ENCODE measurements at places on chromosomes 7 and 10. TPM values are rescaled to one million over a fixed set of nuclear protein-coding genes. Genes with fewer than 3 reads are reported as not detected.
A peak's percentile ranks its signal among the peaks of the same experiment; 100 is the strongest.

- peak; percentile 87 for DNase-seq
Measured at GRCh38 chr10:109987452-109988211, 20.2 kb upstream of the ADD3 start.

- DNase-seq, result no peak
Measured at GRCh38 chr10:101655570-101655969, 39.4 kb downstream of the FBXW4 start.

DNA sequence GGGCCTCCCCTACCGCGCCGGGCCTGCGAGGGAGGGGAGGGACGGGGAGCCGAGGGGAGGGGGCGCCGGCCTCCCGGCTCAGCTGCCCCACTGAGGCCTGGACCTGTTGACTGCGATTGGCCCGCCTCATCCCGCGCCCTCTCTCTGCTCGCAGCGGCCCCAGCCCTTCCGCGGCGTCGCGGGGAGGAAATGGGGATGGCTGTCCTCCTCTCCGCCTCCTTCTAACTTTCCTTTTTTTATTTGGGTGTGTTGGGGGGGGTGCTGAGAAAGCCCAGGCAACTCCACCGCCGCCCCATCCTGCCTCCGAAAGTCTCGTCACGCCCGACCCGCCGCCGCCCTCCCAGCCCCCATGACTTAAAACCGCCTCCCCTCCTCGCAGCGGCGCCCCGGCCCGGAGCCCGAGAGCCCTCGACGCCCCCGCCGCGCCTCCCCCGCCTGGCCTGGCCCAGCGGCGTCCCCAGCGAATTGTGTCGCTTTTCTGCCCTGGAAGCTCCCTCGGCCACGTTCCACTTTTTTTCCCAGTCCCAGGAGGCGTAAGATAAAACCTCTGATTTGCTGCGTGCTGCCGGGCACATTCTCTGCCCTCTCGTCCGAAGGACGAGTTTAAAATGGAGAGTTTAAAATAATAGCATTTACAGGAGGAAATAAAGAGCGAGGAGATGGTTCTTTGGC, 842 bp upstream of the SKIDA1 start:
- DNase-seq, result peak; percentile 51

- DNase-seq, result peak; percentile 99
Measured at GRCh38 chr7:84237533-84238173, 43.1 kb upstream of the SEMA3A start.

- DNase-seq, result no peak
Measured at GRCh38 chr7:128030263-128030653, 979 bp downstream of the LRRC4 start.

- DNase-seq, result no peak
Measured at GRCh38 chr7:138755842-138756590, 41.8 kb upstream of the TMEM213 start.

- peak; percentile 90 for DNase-seq
Measured at GRCh38 chr10:52818019-52818418, 45.4 kb upstream of the MBL2 start.

DNA sequence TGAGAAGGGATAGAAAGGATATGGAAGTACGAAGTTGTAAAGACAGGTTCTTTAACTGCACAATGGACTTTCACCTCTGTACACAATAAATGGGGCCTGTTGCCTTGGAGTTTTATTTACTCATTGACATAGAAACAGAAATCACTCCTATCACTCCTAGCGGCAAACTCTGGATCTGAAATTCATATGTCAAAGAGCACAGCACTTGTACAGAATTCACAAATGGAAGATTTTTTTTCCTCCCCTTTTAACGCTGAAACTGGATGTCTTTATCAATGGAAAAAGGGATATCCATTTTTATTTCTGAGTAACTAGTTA, 18.2 kb downstream of the NT5C3A start:
- DNase-seq, result peak; percentile 46

DNA sequence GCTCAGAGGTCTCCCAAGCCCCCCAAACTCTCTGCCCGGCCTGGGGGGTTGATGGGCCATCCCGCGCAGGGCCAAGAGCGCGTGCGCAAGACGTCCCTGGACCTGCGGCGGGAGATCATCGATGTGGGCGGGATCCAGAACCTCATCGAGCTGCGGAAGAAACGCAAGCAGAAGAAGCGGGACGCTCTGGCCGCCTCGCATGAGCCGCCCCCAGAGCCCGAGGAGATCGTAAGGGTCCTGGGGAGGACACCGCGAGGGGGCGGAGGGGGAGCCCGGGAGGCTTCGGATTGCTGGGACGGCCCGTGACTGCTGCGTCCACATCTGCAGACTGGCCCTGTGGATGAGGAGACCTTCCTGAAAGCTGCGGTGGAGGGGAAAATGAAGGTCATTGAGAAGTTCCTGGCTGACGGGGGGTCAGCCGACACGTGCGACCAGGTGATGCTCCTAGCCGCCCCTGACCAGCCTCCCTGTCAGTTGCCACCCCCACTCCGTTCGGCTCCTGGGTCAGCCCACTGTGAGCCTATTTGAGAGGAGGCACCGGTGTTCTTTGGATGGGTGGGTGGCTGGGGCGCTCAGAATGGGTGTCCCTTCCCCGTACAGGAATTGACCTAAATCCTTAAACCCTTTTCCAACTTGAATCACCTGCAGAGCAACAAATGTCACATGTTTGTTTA, 5.7 kb downstream of the ANKRD2 start:
- DNase-seq, result no peak

GRCh38 chr10:72483471-72483870, 128.8 kb upstream of the DNAJB12 start:
- peak; percentile 41 for DNase-seq

DNA sequence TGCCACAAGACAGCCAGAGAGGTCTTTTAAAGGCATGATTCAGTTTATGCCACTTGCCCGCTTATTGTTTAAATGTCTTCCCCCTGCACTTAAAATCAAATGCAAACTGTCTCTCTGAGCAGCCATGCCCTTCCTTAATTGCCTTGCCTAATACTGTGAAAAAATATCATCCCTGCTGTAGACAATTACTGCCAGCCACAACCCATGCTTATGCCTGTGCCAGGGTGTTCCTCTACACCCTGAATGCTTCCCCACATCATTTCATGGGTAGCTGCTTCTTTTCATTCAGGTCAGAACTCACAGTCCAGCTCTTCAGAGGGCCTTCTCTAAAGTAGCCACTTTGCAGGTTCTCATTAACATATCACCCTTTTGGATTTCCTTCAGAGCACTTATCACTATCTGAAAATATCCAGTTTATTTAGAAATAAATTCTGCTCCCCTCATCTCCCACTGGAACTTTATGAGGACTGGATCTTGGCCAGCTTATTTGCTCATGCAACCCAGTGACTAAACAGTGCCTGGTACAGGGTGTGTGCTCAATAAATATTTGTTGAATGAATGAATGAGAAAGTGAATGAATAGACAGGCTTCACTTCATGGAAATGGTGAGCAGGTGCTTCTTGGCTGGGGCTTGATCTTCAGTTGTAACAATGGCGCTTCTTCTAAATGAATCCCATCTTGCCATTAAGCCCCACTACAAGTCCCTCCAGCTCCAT, 162.4 kb upstream of the MDFIC start:
- DNase-seq, result peak; percentile 79

GRCh38 chr7:28018856-28019465, 161.6 kb downstream of the JAZF1 start:
- DNase-seq, result no peak

DNA sequence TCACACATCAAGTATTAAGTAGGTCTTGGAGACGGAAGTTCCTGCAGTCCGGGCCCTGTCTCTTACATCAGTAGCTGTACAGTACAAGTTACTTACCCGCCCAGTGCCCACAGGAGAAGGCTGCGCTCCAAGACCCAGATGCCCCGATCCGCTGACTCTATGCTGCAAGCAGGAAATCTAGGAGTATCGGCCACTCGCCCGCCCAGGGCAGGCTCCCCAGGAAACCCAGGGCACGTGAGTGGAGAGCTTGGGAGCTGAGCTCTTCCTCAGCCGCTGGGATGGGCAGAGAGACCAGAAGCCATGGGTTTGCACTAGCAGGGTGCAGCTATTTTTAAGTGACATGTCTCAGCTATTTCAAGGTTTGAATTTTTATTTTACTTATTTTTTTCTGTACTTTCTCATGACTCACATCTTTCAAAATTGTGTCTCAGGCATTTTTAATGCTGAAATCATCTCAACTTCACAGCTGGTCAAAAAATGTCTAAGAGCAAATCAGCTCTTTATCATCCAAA, 1.9 kb upstream of the GPER1 start:
- no peak for DNase-seq

DNA sequence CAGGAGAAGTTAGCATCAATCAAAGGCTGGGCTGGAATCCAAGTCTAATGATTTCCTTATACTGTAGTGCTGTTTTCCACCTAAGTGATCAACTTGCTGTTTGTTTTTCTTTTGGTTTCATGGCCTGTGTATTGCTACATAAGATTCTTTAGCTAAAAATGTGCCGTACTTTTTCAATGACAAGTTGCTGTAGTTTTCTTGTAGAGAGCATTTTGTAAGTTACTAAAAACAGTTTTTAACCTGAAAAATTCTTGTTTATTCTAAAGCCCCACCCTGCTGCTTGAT, 1.3 kb downstream of the HELLS start:
- peak; percentile 17 for DNase-seq

GRCh38 chr7:68321076-68321639, 1277.1 kb upstream of the AUTS2 start:
- DNase-seq, result peak; percentile 35

DNA sequence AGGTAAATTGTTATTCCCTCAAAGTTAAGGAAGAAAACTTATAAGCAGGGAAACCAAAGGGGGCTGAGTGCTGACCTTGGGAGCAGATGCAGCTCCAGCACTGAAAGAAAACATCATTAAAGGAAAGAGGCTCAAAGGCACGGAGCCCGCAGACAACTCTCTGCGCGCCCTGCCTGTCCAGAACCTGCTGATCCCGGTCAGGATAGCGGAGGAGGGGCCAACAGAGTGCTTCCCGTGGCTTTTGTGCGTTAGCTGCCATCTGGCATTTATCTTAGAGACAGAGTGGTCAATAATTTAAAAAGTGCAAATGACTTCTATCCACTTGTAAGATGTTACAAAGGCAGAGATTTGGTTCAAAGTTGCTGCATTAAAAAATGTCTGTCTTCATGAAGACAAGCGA, 162.1 kb downstream of the FANK1 start:
- no peak for DNase-seq

DNA sequence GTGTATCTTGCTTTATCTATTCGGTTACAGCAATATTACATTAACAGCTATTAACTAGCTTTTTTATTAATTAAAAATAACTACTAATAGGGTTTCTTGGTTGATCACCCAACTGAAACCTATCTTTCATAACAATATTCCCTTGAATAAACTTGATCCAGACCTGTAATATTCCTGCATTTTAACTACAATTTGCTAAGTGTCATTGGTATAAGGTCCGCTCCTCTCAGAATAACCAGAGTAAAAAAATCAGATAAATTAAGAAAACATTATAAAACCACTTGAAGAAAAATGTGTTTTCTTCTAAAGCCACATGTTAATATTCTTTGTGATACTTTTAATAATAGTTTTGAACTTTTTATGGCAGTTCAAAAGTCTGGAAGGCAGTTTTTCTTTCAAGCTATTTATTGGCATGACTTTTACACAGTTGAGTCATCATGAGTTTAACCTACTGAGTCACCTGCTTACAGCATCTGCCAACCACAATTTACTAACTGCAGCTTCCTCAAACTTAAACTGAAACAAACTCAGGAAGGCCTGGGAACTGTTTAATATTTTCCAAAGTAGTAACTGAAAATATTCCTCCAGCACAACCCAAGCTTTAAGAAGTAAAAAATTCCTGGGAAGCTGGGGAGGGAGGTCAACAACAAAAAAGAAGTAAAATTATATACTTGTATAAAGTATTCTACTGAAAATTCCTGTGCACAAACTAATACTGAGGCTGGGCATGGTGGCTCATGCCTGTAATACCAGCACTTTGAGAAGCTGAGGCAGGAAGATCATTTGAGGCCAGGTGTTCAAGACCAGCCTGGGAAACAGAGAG, 103.2 kb downstream of the NRBF2 start:
- peak; percentile 93 for DNase-seq

DNA sequence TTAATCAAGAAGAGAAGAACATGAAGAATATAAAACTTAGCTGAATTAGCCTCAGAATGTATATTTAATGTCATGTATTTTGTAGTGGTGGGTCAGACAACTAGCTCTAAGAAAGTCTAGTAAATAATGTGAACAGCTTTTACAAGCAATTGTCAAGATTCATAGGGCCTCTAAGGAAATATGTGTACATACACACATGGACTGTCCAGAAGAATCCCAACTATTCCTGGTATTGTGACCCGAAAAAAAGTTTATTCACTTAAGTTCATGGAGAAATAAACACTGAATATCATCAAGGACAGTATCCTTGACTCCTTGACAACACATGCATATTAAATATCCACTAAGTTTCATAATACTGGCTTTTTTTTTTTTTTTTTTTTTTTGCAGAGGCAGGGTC, 11.4 kb upstream of the TWIST1 start:
- no peak for DNase-seq

- peak; percentile 85 for DNase-seq
Measured at GRCh38 chr7:76302347-76303201, at the start of gene HSPB1. TSS of gene HSPB1 (plus strand) at chr7:76302673. CDS start at chr7:76302713, 40 bp downstream.

DNA sequence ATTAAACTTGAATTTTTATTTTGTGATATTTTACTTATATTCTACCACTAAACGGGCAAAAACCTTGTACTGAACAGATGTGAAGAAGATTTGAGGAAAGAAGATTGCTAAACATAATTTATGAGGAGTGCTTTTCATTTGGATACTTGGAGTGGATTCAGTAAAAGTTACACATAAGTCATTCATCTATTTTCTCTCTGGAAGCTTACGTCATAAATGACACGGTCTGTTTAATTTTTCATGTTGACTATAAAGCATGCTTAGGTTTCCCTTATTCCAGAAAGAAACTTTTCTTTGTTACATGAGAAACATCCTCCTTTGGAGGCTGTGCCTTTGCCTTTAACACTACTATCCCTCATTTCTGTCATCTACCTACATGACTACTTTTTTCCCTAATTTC, 53.9 kb downstream of the TFEC start:
- no peak for DNase-seq

GRCh38 chr7:157595086-157595855, 258.5 kb downstream of the DNAJB6 start:
- no peak for DNase-seq

DNA sequence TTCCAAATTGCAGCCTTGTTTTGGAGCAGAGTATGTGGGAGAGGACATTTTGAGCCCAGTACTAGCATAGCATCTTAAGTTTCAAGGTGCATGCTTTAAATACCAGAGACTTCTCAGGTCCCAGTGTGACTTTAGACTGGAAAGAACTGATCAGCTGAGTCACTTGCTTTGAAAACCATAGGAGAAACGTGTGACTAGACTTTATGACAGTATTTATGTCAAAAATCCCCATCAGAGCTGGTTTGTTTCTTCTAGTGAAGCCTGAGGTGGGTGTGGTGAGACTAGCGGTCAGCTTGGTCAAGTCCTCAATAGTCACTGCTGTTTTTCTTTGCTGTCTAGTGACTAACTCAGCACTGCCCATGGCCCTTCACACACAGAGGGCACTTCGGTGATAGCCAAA, 724.2 kb downstream of the GATA3 start:
- DNase-seq, result no peak

- no peak for DNase-seq
Measured at GRCh38 chr10:79403441-79404230, 41.8 kb downstream of the ZCCHC24 start.

- no peak for DNase-seq
Measured at GRCh38 chr10:114357515-114357996, 46.7 kb downstream of the AFAP1L2 start.

- DNase-seq, result peak; percentile 31
Measured at GRCh38 chr10:14556285-14556956, 218.3 kb downstream of the FAM107B start.

FGFR2 gene
- 18.8 TPM for total RNA-seq

CAV1 gene
- 157 TPM for total RNA-seq

MOGAT3 gene
- total RNA-seq, result not detected

CRHR2 gene
- not detected for total RNA-seq

SFTPD gene
- 0.79 TPM for total RNA-seq

KLF14 gene
- not detected for total RNA-seq

BPGM gene
- 16.6 TPM for total RNA-seq

HHEX gene
- total RNA-seq, result 0.38 TPM

Measured in bronchial epithelial cell (primary cell).